Small intestine (tissue), 16 donors: ENCODE measurements at places on chromosomes 12 and 14. TPM values are rescaled to one million over a fixed set of nuclear protein-coding genes. Genes with fewer than 3 reads are reported as not detected.

OTUB2 gene
- 1.4 TPM for polyA plus RNA-seq

PARPBP gene
- 9.9 TPM for polyA plus RNA-seq

AQP6 gene
- polyA plus RNA-seq: not detected

DNA sequence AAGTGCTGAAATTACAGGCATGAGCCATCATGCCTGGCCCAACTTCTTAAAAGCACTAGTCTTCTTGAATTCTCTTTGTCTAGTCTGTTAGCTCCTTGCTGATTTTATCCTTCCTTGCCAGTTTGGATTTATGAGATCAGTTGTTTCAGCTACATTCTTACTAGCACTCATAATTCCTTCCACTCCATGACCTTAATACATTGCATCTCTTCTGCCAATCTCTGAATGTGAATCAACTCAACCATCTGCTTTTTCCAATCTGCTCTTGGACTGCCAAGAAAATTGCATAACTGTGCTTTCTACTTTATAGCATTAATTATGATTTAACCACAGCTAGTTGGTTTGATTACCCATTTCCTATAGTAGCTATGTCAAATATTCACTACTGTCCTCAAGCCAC is 14.9 kb upstream of the HEATR5A start:
- no peak for DNase-seq

- DNase-seq: no peak
These were observed 12.5 kb downstream of the BTG1 start for GRCh38 chr12:92133171-92133570.

DNA sequence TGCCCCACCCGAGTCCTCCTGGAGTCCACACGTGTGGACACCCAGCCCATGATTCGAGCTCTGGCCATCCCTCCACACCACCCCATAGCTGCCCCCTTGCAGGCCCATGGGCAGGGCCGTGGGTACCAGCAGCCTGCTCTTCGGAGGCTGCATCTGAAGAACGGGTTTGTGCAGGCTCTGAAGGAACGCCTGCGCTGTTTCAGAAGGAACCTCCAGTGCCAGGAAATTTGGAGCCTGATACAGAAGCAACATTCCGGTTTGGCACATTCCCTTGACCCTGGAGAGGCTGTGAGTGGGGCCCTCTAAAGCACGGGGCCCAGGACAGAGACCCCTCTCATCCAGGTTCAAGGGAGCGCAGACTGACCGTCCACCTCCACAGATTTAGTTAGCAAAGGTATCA is 57.0 kb downstream of the ZNF664 start:
- no peak for DNase-seq

DNA sequence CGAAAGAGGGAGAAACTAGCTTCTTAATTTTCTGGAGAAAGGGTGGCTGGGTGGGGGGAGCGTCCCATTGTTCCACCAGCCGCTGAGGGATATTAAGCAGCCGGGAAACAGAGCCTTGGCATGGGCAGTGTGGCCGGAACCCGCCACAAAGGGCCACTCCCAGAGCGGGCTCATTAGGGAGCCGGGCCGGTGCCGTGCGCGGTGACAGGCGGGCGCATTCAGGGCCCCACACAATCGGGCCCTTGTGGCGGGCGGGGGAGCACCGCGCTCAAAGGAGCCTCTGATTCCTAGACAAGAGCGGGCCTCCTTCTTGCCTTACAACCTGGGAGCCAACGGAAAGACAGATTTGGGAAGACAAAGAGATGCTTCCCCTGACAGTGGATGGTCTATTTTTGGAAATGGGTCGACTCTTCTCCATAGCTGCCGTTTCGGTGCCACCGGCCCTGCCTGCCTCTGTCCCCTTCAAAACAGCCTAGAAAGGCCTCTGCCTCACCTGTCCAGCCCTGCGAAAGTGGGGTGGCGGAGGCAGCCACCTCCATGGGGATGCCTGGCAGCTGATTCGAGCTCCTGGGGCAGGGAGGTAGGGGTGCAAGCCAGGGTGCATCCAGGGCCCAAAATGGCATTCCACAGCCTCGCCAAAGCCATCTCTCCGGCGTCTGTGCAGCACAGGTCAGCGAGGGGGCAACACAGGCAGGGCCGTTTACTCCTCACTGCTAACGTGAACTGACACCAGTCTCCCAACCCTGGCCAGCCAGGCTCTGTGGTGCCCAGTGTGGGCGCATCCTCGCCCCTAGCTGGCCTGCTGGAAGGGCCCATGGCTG is 10.9 kb downstream of the CCDC85C start:
- no peak for DNase-seq

DNA sequence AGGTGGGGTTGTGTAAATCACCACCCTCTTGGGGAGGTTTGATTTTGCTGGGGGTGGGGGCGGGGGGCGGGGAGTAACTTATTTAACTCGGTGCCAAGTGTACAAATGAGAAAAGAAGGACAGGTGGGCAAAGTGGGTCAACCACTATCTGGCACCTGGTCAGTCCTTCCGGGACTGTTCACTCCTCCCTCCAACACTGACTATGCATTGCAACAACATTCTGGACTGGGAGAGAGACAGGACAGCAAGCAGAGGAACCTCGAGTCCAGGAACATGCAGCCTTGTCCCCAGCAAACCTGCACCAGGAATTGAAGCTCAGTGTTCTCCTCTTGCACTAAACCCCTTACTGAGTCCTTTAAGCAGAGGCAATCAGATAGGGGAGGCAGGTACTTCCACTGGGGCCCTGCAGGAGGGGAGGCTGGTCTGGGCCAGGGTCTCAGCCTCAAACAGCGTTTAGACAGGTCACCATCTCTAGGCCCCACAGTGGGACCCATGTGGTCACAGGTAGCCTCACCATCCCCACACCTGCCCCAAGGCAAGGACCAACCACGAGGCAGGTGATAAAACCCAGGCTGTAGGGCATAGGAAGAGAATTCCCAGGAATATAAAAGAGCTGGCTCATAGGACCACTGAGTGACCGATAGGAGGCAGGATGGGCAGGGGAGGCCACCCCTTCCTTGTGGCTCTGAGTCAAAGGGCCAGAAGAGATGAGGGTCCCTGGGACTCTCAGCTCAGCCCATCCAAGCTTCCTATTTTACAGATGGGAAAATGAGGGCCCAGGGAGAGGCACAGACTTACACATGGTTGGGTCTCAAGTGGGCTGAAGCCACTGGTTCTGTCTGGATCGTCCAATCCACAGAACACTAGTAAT is 9.8 kb downstream of the CCDC85C start:
- DNase-seq: no peak

- no peak for DNase-seq
These were observed 330.8 kb downstream of the SOX5 start for GRCh38 chr12:23618718-23619117.

DNA sequence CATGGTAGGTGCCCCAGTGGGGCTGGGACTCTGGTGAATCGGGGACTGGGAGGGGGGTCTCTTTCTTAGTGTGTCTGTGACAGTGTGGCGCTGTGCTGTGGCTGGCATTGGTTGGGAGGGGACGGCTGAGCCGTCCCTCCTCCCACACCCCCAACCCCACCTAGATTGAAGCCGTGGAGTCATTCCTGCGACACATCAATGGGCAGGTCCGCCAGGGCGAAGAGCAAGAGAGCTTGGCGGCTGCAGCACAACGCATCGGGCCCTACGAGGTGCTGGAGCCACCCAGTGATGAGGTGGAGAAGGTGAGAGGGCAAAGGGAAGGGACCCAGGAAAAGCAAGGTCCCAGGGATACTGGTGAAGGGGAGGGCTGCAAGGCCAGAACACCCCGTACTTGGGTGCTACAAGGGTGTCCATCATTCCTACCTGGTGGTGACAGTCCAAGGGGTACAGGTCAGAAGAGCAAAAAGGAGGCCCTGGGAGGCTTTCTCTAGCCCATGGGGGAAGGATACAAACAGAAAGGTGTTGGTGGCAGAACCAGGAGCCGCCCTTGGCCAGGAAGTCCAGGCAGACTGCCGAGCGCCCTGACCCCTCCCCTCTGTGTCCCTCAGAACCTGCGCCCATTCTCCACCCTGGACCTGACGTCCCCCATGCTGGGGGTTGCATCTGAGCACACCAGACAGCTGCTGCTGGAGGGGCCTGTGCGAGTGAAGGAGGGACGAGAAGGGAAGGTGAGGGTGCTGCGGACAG is 7.4 kb downstream of the PLEKHG6 start:
- DNase-seq: no peak

GRCh38 chr14:87185961-87186560 is 806.9 kb downstream of the GALC start:
- no peak for DNase-seq

DNA sequence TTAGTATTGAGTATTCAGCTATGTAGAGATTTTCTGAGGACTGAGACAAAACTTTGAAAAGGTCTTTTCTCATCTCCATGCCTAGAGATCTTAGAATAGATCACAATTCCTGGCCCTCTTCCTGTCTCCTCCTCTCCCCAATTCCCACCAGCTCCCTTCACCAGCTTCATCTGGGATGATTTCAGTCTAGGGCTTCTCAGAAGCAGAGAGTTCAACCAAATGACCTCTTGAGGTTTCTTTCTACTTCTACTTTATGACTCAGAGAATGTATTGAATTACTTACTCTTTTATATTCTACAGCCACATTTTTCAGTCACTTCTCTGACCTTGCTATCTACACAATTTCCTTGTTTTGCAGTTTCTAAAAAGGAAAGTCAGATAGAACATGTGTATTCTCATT is 19.4 kb upstream of the SNX6 start:
- DNase-seq: no peak

GRCh38 chr14:73976125-73976524 is 26.0 kb downstream of the COQ6 start:
- peak; percentile 92 for DNase-seq

DNA sequence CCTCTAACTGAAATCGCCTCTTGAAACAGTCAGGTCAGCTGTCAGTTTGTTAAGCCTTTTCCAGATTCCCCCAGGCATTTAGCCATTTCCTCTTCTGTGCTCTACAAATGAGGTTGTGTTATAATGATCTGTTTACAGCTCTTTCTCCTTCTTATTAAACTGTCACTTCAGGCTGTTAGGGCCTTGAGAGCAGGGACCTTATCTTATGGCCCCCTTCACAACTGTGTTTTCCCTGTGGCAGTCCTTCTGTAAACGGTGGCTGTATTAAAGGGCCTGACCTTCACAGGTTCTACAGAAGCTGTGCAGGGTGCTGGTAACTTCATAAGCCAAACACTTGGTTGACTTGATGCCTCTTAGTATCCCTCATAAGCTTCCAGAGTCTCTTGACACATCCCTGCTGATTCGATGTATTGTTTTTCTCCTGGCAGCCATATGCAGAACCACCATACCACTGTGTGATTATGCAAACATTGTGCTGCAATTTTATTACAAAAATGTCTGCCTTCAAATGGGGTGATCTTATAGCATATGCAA is 104.7 kb downstream of the PLEKHA5 start:
- DNase-seq: no peak

DNA sequence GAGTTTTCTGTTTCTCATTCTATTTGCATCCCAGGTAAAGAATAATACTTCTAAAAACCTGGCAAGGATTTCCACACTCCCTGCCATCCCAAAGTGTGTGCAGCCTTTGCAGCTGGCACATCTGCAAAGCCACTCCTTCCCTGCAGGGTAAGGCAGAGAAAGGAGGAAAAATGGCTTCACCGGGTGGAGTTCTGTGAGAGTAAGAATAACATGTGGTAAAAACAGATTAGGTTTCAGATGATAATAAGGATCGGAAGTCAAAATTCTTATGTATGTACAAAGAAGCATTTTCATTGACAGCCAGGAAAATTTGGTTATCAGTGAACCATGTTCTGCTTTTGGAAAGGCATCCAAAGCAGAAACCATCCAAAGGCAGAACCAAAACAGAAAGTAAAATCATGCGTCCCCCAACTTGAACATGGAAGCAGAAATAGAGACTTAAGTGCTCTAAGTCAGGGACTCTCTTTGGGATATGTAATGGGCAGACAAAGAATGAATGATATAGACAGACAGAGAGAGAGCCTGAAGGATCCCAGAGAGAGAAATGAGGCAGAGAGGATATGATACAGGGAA is 192.6 kb upstream of the CCDC196 start:
- DNase-seq: no peak

GRCh38 chr12:85775091-85775490 is 61.1 kb downstream of the RASSF9 start:
- DNase-seq: no peak
